Umbilical cord (tissue), 2 donors: ENCODE measurements at places on chromosomes 2 and 18.

DNA sequence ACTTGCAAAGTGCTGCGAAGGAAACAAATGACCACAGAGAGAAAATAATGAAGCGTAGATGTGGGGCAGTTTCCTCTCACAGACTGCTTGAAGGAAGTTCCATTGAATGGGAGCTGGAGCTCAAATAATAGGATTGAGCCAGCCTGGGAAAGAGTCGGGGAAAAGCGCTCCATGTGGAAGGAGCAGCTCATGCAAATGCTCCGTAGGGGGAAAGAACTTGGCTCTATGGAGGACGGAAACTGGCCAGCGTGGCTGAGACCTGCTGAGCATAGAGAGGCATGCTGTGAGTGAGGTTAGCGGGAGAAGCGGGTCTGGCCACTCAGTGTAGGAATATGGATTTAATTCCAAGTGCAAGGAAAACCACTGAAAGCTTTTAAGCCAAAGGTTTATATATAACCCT lies 28.6 kb upstream of the VIT start:
- no peak for DNase-seq

DNA sequence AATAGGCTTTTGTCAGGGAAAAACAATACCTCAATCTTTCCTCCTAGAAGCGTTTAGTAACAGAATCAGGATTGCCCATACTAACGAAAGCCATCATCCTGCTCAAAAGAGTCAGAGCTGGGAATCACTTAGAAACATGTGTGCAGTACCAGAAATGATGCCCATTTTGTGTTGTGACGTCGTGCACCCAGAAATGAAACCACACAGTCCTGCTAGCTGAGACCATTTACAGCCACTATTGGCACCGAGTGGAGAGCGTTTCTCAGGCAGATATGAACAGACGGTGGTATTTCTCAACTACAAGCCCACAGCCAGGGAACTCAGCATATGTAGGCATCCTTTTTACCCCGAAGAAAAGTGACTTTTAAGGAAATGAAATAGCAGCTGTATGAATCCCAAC lies 284.3 kb upstream of the LRATD1 start:
- no peak for DNase-seq

DNA sequence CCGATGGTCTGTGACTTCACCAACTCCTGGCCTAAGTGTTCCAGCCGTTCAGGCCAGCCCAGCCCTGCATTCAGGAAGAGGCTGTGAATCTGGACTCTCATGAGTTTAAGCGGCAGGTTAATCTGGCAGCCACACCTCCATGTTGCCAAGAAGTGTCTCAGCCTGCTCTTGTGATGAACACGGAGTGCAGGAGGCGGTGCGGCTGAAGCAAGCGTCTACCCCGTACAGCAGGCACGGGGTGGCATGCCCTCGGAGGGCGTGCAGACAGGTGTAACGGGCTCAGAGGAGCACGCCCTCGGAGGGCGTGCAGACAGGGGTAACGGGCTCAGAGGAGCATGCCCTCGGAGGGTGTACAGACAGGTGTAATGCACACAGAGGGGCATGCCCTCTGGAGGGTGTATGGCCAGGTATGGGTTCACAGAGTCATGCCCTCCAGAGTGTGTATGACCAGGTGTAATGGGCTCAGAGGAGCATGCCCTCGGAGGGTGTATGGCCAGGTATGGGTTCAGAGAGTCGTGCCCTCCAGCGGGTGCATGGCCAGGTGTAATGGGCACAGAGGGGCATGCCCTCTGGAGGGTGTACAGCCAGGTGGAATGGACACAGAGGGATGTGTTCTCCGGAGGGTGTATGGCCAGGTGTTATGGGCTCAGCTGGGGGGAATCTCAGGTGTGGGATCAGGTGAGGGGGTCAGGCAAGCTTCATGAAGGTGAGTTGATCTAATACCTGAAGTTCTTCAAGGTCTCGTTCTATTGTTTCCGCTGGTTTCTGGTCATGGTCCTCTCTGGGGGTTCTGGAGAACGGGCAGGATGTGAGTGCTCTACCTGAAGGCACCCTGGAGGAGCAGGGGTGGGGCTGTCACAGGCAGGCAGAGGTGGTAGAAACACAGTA lies 22.6 kb downstream of the CROCC2 start:
- DNase-seq = no peak

DNA sequence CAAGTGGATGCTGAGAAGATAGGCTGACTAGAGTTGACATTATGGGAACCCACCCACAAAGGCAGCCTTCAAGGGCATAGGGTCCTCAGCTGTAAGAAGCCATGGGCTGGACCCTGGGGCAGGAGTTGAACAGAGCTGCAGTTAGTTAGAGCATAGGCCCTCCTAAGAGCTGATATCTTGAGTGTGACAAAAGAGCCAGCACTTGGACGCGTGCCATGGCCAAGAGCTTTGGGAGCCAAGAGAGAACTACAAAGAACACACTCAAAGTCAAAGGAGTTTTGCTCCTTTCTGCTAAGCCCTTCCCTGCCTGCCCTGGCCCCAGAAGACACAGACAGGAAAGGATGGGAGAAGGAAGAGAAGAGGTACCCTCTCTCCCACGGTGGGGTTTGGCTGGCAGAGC lies 29.9 kb upstream of the AGAP1 start:
- DNase-seq = no peak

GRCh38 chr2:54455563-54456361 lies at the start of gene SPTBN1:
Gene SPTBN1 (plus strand): TSS chr2:54456327. CDS start chr2:54526419, 70,092 bp downstream.
- peak; percentile 95 for DNase-seq

- no peak for DNase-seq
These were observed 50.0 kb downstream of the MYO3B start for GRCh38 chr2:170227951-170228350.

- no peak for DNase-seq
These were observed 33.7 kb upstream of the SLC1A4 start for GRCh38 chr2:64955467-64955866.

DNA sequence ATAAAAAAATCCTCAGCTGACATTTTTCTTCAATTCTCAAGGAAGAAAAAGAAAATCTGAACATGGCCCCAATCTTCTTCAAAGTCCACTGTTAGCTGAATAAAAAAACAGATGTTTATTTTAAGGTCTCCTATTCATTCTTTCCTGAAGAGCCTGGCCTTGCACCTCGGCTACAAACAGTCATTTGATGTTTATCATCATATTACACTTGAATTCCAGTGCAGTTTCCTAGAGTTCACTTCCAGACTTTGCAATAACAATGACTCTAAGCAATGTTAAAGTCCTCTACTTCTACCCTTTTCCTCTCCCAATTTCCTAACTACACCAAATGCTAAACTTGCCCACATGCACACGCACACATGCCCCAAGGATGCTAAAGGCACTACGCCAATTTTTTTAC lies 70.1 kb downstream of the NOL10 start:
- no peak for DNase-seq

- peak; percentile 47 for DNase-seq
These were observed 136.9 kb upstream of the GATA6 start for GRCh38 chr18:22032392-22032961.

DNA sequence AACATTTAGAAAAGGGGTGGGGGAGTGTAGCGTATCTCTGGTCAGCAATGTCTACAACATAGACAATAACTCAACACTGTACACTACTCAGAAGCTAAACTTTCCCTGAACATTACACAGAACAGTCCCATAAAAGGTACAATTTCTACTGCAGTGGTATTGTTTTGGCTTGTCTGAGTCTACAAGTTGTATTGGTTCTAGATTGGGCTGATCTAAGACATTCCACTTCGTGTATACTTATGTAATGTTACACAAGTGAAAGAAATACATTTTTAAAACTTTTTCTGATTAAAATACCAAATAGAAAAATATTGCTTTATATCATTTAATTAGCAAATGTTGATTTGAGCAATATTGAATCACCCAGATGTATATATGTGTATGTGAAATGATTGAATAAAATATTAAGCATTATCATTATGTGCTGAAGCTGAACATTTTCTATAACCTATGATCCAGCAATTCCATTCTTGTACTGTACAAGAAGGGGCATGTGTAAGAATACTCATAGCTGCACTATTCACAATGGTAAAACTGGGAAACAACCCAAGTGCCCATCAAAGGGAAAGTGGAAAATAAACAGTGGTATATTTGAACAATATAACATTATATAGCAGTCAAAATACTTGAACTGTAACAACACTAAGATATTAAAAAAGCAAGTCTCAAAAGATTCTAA lies 52.4 kb downstream of the VSNL1 start:
- DNase-seq = no peak

DNA sequence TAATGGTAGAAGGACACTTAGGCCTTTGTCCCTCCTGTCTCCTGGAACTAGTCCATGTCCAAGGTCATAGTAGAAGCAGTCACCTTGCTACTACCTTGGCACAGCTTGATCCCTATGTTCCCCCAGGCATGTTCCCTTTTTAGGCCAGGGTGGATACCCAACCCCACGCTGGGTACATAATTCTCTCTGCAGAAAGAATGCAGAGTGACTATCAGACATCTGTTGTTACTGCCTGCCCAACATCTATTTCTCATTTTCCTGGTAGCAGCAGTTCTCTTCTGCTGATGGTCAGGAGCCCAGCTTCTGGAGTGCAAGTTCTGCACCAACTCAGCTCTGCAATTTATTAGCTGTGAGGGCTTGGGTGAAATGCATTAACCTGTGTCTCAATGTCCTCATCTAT lies 4.4 kb upstream of the METTL21A start:
- no peak for DNase-seq

DNA sequence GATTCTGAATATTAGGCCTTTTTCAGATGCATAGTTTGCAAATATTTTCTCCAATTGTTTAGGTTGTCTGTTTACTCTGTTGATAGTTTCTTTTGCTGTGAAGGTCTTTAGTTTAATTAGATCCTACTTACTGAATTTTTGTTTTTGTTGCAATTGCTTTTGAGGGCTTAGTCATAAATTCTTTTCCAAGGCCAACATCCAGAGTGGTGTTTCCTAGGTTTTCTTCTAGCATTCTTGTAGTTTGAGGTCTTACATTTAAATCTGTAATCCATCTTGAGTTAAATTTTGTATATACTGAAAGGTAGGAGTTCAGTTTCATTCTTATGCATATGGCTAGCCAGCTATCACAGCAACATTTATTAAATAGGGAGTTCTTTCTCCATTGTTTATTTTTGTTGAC lies 404.8 kb downstream of the LNPK start:
- no peak for DNase-seq

- DNase-seq = no peak
These were observed 36.8 kb downstream of the STON1 start for GRCh38 chr2:48566592-48567310.

DNA sequence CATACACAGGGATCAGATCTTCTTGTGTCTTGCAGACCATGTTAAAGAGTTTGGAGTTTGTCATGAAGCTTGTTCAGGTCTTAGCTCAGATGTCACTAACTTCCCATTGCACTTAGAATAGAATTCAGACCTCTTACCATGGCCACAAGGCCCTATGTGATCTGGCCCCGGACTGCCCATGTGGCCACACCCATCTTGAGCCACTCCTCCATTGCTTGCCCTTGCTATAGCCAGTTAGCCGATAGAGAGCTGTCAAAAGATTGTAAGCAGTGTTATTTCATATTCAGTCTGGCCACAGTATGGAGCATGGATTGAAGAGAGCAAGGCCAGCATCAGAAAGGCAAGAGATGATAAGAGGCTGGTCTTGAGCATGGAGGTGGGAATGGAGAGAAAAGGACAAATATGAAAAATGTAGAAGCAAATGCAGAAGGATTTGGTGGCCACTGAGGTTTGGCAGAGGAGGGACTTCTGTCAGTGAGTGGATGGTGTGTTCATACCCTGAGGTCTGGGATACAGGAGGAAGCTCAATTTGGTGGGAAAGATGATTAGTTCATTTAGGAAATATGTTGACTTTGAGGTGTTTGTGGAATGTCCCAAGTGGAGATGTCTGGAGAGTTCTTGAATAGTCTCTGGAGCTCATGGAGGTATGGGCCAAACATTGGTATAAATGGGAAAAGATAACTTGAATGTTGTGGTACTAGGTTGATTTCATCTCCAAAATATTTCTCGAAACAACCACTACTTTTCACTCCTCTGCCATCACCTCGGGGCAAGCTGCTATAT lies 10.6 kb downstream of the DGUOK start:
- DNase-seq = no peak

DNA sequence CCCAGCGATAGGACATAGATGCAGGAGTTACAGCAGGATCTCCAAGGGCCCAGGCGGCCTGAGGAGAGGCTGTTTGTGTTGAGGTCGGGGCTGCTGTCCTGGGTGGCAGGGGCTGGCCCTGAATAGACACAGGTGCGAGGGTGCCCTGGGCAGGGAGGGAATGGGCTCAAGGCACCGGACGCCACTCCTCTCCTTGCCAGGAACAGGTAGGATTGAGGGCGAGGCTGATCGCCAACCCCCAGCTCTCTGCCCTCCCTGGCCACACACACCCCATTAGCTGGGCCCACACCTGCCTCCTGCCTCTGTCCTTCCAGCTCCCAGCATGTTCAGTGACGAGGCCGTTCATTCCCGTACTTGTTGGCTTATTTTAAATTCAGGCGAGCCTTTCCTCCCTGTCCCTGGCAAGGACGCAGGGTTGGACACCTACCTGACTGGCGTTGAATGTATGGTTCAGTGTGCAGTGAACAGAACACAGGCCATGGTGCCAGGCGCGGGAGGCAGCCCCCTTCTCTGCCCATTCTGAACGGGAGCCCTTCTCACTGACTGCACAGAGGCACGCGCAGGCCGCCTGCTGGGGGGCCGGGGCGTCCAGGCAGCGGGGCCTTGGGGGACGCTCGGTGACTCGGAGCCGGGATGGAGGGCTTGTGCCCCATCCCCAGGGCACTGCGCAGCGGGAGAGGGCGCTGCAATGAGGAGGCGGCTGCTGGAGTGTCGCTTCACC lies 41.3 kb upstream of the SNED1 start:
- DNase-seq = no peak

DNA sequence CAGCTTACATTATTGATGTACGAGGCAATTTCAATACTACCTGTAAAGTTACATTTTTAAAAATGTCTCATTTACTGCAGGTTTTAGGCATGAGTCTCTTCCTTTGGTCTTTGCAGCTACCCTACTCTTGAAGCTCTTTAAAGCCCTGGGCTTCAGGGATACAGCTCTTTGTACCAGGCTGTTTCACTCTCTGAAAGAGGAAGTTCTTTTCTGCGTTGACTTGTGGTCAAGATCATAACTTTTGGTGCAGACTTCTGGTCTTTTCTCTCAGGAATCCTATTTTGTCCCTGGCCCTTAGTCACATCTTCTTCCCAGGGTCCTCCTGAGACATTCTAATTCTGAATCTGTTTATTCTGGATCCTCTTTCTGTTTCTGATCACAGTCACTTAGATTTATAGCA lies 16.6 kb upstream of the HRH4 start:
- DNase-seq = no peak

- no peak for DNase-seq
These were observed 237.3 kb downstream of the OSR1 start for GRCh38 chr2:19120941-19121750.

DNA sequence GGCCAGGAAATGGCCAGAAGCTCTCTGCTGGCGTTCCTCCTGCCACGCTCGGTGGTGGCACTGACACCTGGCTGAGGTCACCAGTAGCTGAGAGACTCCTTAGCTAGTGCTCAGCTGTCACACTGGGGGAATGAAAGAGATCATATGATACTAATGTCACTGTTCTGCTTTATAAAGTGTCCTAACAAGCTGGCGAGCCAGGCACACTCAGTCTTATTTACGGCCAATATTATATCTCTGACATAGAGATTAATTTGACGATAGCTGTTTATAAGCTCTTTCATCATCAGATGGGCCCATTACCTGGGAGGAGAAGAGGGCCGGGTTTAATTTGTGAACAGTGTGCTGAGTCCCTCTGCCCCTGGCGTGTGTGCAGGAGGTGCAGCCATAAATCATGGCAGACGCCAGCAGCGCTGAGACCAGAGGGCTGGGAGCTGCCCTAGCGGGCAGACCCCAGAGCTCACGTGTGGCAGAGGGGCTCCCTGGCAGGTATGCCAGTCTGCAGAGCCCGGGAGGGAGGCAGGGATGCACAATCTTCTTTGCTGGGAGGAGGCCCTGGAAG lies 246.5 kb downstream of the HAUS1 start:
- DNase-seq = no peak

- peak; percentile 10 for DNase-seq
These were observed 143.0 kb upstream of the SOX11 start for GRCh38 chr2:5548991-5549715.
